ENCODE measurements at places on chromosomes 13 and 19. TPM values are rescaled to one million over a fixed set of nuclear protein-coding genes. Genes with fewer than 3 reads are reported as not detected.

The GFY gene
- total RNA-seq = not detected

The ZNF223 gene
- total RNA-seq = 10.9 TPM

The PPP2R1A gene
- total RNA-seq = 302 TPM

The DGKH gene
- total RNA-seq = 45.1 TPM

The IZUMO2 gene
- not detected for total RNA-seq

The WDR62 gene
- 8.5 TPM for total RNA-seq

DNA sequence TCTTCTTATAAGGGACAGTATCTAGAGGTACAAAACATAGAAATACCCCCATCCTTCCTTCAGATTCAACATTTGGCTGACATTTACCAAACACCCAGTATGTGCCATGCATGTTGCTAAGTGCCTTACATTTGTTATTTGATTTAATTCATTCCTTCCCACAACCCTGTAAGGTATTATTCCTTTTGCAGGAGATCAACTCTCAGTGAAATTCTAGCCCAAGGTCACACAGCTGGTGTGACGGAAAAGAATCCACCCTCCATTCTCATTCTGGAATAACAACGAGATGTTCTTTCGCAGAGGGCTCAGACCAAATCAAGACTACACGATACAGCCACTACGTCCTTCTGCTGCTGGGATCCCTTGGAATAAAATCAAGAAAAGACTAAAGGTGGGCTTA is 67.8 kb downstream of the C13orf42 start:
- no peak overlapping the region for H3K4me3 ChIP-seq
- H3K27ac ChIP-seq = no peak overlapping the region
- no peaks in the 10 kb centered on the region for H3K36me3 ChIP-seq
- H3K27me3 ChIP-seq = peaks cover 2% of the 10 kb centered on the region
- DNase-seq = no peak

GRCh38 chr19:38216785-38217641 is 7.0 kb downstream of the DPF1 start:
- no peaks in the 10 kb centered on the region for H3K4me1 ChIP-seq
- DNase-seq = no peak
- H3K27me3 ChIP-seq = peaks cover 15% of the 10 kb centered on the region
- H3K36me3 ChIP-seq = peaks cover 6% of the 10 kb centered on the region

- H3K4me1 ChIP-seq = peaks cover 49% of the 10 kb centered on the region
- H3K4me3 ChIP-seq = peak overlapping the region; percentile 92
- DNase-seq = no peak
- H3K27ac ChIP-seq = peak overlapping the region; percentile 76
Measured at GRCh38 chr19:47109541-47110375, 3.8 kb downstream of the ZC3H4 start.

DNA sequence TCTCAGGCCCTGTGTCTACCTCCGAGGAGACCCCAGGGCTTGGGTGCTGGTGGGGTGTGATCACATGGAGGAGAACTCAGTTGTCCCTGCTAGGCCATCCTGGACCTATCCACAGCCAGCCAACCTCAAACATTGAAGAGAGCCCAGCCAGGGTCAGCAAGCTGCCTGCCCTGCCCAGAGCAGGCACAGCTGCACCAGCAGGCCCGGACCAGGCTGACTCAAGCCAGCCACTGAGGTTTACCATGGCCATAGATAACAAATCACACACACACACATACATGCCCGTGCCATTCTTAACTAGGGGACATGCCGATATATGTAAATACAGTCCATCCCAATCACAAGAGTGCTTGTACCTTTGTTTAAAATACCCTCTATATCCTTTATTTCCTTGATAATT is 8.1 kb downstream of the ARHGEF7 start:
- peaks cover 3% of the 10 kb centered on the region for H3K27me3 ChIP-seq
- peak overlapping the region; percentile 72 for H3K27ac ChIP-seq
- peaks cover 68% of the 10 kb centered on the region for H3K4me1 ChIP-seq
- peaks cover 4% of the 10 kb centered on the region for H3K36me3 ChIP-seq
- no peak overlapping the region for H3K4me3 ChIP-seq
- no peak for DNase-seq

GRCh38 chr13:111486331-111486730 is 165.9 kb downstream of the TEX29 start:
- DNase-seq = no peak
- peaks cover 3% of the 10 kb centered on the region for H3K4me1 ChIP-seq
- H3K27ac ChIP-seq = no peak overlapping the region
- H3K27me3 ChIP-seq = peaks cover 7% of the 10 kb centered on the region
- no peak overlapping the region for H3K4me3 ChIP-seq

- H3K27me3 ChIP-seq = peaks cover 2% of the 10 kb centered on the region
- peaks cover 13% of the 10 kb centered on the region for H3K4me1 ChIP-seq
- H3K27ac ChIP-seq = no peak overlapping the region
- no peak for DNase-seq
Measured at GRCh38 chr13:31631746-31632145, 107.6 kb upstream of the RXFP2 start.

DNA sequence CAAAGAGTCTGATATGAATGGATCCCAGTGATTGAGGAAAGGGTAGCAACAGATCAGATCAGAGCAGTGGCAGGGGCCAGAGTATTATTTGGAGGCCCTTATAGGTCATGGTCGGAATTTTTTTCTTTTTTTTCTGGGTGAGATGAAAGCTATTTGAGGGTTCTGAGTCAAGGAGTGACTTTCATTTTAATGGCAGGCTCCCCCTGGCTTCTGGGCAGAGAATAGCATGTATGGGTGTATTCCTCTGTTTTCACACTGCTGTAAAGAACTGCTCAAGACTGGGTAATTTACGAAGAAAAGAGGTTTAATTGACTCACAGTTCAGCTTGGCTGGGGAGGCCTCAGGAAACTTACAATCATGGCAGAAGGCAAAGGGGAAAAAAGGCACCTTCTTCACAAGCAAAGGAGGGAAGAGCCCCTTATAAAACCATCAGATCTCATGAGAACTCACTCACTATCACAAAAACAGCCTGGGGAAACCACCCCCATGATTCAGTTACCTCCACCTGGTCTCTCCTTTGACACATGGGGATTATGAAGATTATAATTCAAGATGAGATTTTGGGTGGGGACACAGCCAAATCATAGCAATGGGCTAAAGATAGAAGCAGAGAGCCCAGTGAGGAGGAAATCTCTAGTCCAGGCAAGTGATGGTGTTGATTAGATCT is 3.0 kb upstream of the SLC6A16 start:
- DNase-seq = no peak
- peak overlapping the region; percentile 32 for H3K4me3 ChIP-seq
- no peaks in the 10 kb centered on the region for H3K4me1 ChIP-seq
- H3K27ac ChIP-seq = no peak overlapping the region
- H3K36me3 ChIP-seq = peaks cover 24% of the 10 kb centered on the region

DNA sequence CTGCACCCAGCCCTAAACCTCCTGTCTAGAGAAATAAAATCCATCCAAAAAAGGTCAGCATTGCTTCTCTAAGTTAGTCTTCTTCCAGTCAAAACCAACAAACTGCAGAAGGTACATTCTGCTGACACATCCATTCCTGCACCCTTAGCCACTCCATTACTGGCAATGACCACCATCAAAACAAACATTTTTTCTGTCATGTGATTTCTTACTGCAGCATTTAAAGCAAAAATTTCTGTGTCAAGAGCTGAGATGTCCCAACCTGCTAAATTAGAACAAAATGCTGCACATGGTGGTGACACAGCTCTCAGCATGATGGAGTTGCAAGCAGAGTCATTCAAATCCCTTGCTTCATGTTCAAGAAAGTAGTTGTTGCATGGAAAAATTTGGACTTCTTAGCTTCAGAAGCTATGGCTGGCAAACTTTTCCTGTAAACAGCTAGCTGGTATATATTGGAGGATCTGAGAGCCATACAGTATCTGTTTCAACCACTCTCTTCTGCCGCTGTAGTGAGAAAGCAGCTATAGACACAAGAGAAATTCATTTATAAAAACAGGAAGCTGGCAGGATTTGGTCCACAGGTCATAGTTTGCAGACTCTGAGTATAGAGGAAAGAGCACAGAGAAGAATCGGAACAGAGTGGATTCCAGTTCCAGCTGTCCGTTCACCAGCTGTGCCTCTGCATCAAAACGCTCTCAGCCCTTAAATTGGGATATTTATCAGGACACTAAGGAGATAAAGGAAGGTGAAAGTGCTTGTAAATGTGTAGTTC is 17.4 kb downstream of the RUBCNL start:
- H3K27me3 ChIP-seq = peaks cover 3% of the 10 kb centered on the region
- H3K36me3 ChIP-seq = no peaks in the 10 kb centered on the region
- H3K4me3 ChIP-seq = no peak overlapping the region

DNA sequence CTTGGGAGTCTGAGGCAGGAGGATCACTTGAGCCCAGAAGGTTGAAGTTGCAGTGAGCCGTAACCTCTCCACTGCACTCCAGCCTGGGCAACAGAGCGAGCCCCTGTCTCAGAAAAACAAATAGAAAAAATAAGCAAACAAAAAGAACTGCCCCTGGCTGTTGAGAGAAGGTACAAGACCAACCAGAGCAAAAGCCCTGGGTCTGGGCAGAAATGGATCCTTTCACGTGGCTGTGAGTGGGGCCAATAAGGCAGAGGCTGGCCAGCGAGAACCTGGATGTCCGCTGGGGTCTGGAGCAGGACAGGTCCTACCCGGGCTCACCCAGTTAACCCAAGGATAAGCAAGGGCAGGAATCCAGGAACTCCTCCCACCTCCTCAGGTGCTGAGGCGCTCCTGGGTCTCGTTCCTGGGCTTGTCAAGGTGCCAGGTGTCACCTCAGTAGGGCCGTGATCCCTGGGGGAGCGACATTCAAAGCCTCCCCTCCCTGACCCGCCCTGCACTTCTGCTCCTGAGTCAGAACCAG is 4.7 kb upstream of the SLC5A5 start:
- H3K4me1 ChIP-seq = no peaks in the 10 kb centered on the region
- no peak for DNase-seq
- peaks cover 11% of the 10 kb centered on the region for H3K27me3 ChIP-seq

DNA sequence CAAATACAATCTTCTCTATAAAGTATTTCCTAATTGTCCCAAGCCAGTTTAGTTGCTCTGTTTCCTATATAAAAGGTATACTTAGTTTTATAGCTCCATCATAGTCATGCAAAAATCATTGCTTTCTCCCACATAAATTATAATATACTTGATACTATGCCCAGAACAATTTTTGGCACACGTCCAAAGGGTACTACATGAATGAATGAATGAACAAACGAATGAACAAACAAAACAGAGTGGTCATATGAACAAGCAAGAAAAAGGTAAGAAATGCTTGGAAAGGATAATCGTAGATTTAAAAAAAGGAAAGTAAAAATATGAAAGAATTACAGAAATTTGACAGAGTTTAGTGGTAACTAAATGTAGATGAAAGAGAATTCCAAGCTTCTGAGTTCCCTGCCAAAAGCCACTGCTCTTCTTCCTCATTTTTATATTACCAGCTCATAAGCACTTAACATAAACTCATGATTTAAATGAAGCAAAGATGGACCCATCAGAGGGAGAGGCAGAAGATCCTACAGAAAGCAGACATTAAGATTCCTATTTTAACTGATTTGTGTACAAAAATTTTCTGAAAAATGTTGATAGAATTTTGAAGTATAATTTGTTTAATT is 123.2 kb downstream of the ENOX1 start:
- DNase-seq = no peak
- no peaks in the 10 kb centered on the region for H3K27me3 ChIP-seq
- H3K4me3 ChIP-seq = no peak overlapping the region
- H3K27ac ChIP-seq = no peak overlapping the region
- no peaks in the 10 kb centered on the region for H3K36me3 ChIP-seq

DNA sequence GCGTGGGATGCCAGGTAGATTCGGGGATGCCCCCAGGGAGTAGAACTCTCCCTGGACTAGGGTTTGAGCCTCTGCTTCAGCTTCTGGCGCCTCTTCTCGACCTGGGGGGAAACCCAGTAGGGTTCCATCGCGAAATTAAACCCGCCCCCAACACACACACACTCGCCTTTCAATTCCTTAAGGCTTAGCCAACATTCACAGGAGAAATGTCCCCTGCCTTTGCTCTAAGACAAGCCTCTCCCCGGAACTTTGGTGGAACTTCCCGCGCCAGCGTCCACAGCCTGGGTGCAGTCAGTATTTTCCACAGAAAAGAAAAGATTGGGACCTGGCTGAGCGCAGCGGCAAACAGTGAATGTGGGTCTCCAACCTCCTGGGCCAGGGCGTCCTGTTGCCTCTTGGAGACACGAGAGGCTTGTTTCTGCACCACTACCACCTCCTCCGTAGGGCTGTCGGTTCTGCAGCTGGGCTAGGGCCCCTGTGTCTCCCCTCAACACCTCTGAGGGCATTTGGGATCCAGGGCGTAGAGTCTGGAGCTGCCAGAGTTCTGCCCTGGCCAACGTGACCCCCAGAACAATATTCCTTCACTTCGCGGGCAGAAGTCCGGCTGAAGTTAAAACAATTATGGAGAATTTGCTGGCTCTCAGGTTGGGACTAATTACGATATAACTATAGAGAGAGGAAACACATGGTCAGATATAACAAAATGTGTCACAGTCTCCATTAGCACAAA is 3.2 kb downstream of the PDX1 start:
- H3K4me3 ChIP-seq = peak overlapping the region; percentile 2
- no peak overlapping the region for H3K27ac ChIP-seq
- DNase-seq = no peak
- peaks cover 43% of the 10 kb centered on the region for H3K4me1 ChIP-seq
- H3K27me3 ChIP-seq = peaks cover 42% of the 10 kb centered on the region

DNA sequence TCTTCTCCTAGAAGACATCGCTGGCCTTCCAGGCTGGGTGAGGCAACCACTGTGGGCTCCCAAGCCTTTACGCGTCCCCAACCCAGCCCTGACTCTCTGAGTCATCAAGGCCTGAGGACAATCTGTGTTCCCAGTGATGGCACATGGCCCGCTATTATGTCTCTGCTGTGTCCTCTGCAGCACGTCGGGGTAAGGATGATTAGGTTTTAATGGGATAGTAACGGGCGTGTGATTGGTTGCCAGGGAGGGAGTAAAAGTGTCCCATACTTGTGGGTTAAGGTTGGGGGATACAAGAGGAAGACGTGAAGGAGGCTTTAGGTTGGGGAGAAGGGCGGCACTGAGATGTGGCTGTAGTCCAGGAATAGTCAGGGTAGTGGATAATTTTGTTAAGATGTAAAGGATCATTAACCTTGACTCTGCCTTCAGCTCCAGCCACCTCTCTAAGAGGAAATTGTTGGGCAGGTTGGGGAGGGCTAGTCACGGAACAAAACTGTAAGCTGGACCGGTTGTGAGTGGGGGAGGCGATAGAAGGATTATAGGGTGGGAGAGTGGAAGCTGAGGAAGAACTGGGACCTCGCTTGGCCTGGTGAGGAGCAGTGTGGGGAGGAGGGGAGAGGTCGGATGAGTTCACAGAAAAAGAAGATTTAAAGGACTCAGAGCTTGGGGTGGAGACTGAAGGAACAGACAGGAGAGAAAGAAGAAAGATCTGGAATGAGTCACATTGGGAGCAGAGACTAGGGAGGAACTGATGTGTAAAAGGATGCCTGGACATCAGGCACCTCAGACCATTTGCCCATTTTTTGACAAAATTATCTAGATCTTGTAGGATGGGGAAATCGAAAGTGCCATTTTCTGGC is 27.9 kb upstream of the IGFL1 start:
- no peaks in the 10 kb centered on the region for H3K4me1 ChIP-seq
- peaks cover 5% of the 10 kb centered on the region for H3K27me3 ChIP-seq
- no peak overlapping the region for H3K4me3 ChIP-seq
- no peak for DNase-seq

GRCh38 chr19:50273821-50274220 is 55.4 kb downstream of the KCNC3 start:
- H3K4me1 ChIP-seq = no peaks in the 10 kb centered on the region
- DNase-seq = no peak
- no peak overlapping the region for H3K4me3 ChIP-seq
- no peak overlapping the region for H3K27ac ChIP-seq
- peaks cover 17% of the 10 kb centered on the region for H3K36me3 ChIP-seq

Measured in endothelial cell (in vitro differentiated cells).